ENCODE measurements at places on chromosomes 11 and 22. TPM values are rescaled to one million over a fixed set of nuclear protein-coding genes. Genes with fewer than 3 reads are reported as not detected.

OR5A1 gene
- not detected for total RNA-seq

CREB3L1 gene
- not detected for total RNA-seq

- no peak for DNase-seq
Measured at GRCh38 chr22:49997932-49998717, 14.4 kb downstream of the IL17REL start.

DNA sequence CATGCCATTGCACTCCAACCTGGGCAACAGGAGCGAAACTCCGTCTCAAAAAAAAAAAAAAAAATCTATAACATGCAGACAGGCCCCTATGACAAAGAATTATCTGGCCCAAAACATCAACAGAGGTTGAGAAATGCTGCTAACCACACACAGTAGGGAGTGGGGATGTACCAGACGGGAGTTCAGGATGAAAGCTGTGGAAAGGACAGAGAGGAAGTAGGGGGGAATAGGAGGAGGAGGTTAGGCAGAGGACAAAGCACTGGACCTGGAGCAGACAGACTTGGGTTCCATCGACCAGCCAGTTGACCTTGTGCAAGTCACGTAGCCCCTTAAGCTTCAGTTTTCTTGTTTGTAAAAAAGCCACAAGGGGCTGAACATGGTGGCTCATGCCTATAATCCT, 12.5 kb downstream of the LRP4 start:
- DNase-seq = no peak

GRCh38 chr11:88106666-88107065, 68.6 kb downstream of the RAB38 start:
- no peak for DNase-seq

- DNase-seq = no peak
Measured at GRCh38 chr22:26812731-26813130, 155.3 kb downstream of the MIAT start.

GRCh38 chr11:77592727-77593126, 3.0 kb downstream of the AQP11 start:
- DNase-seq = no peak

GRCh38 chr22:47407461-47408025, 645.1 kb downstream of the TBC1D22A start:
- no peak for DNase-seq
